Calu3 (cell line): ENCODE measurements at places on chromosomes 4 and X. TPM values are rescaled to one million over a fixed set of nuclear protein-coding genes. Genes with fewer than 3 reads are reported as not detected.
A peak's percentile ranks its signal among the peaks of the same experiment; 100 is the strongest.

DNA sequence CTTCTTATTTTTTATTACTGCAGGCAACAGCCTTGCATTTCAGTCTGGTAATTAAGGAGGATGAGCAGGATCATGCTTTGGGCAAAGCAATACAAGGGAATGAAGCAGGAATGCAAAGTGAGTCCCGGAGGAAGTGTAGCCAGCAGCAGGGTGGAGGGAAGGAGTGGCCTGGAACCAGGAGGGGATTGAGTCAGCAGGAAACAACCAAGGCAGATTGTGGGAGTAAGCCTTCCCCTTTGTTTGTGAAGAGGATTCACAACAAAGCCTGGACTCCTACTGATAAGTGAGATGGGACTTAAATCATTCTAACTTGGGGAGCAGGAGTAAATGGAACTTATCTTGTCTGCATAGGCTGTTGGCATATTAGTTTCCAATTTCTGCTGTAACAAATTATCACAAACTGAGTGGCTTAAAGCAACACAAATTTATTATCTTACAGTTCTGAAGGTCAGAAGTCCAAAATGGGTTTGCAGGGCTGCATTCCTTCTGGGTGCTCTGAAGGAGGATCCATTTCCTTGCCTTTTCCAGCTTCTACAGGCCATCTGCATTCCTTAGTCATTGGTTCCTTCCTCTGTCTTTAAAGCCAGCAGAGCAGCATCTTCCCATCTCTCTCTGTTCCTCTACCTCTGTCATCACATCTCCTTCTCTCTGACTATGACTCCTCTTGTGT is 93.2 kb upstream of the AP1S2 start:
- peak; percentile 13 for DNase-seq

GRCh38 chr4:147704846-147705245 is 20.9 kb upstream of the PRMT9 start:
- no peak for DNase-seq

DNA sequence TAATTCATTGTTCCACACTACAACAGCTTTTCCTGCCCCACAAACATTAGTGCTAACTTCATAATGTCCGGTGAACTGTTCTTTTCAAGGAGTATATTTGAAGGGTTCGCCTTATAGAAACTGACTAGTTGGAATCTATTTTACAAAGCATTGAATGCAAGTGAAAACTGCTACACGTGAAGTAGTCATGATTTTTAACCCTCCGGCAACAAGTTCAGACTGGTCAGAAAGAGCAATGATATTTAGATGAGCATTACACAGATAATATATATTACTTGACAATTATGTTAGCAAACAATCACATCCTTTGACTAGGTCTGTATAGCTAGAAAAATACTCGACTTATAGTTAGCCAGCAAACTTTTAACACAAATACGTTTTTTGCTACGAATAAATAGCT is 1.7 kb upstream of the SLAIN2 start:
- no peak for DNase-seq

GRCh38 chrX:23742174-23742696 is 841 bp downstream of the ACOT9 start:
- DNase-seq: peak; percentile 13

DNA sequence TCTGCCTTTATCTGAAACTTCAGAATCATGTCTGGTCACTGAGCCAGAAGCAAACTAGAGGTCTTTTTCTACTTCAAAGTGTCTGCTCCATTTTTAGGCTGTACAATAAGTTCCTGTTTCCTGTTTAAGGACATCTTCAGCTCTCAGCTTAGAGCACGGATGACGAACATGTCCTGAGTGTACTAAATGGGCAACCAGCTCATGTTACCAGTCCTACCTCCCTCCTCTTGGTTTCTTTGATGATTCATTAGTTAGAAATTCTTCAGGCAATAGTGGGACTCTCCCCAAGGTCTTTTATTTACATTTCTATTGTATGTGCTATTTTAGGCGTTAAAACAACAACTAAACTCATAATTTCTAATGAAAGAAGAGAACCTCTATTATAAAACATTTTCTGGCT is 58.0 kb downstream of the ENPEP start:
- DNase-seq: peak; percentile 30

GRCh38 chr4:149293046-149293649 is 522.5 kb downstream of the IQCM start:
- DNase-seq: no peak

The MAGEA1 gene
- total RNA-seq: not detected in 2 replicates

The CLDN22 gene
- not detected in 2 replicates for total RNA-seq

The CD40LG gene
- not detected in 2 replicates for total RNA-seq

The HSFX4 gene
- not detected in 2 replicates for total RNA-seq
